ENCODE measurements at places on chromosomes 16 and 17.

- peak; percentile 32 for DNase-seq
Measured at GRCh38 chr16:88649924-88650748, 717 bp downstream of the CYBA start.

DNA sequence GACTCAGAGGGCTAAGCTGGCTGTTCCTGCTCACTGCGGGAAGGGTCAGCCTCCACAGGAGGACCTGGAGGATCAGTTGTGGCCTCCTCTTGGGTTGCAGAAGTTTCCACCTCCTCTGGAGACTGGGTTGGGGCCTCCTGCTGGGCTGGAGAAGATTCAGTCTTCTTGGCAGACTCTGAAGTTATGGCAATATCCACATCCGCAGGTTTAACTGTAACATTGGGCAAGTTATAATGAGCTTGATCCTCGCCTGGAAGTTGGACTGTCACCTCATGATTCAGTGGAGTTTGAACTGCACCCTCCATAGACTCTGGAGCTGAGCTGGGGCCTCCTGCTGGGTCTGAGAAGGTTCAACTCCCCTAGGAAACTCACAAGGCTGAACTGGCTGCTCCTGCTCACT lies 47.6 kb upstream of the TMEM97 start:
- no peak for DNase-seq

GRCh38 chr17:79952265-79952877 lies 83.3 kb downstream of the TBC1D16 start:
- DNase-seq, result no peak

- no peak for DNase-seq
Measured at GRCh38 chr17:11682646-11683045, 84.4 kb downstream of the DNAH9 start.

DNA sequence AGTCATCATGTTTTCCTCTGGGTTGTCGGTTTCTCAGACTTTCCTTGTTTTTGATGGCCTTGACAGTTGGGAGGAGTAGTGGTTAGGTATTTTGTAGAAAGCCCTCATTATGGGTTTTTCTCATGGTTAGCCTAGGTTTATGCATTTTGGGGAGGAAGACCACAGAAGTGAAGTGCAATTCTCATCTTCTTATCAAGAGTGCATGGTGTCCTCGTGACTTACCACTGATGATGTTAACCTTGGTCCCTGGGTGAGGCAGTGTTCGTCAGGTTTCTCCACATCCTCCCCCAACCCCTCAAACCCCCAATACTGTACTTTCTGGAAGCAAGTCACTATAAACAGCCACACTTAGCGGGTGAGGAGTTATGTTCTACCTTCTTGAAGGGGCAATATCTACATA lies 42.3 kb downstream of the BPTF start:
- no peak for DNase-seq

DNA sequence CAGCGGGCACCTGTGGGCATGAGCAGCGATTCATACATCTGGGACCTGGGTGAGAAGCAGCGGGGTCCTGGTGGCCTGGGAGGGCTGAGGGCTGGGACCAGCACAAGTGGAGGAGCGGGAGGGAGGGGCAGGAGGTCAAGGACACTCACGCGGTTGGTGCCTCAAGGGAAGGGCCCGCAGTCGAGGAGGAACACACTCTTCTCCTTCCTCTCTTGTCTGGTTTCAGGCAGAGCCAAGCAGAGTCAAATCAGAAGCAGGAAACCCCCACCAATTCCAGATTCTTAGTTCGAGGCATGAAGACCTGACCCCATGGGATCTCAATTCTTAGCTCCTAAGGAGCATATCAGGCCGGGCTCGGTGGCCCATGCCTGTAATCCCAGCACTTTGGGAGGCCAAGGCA lies 15.7 kb downstream of the DNAI2 start:
- no peak for DNase-seq

GRCh38 chr17:48439110-48439850 lies 9.3 kb upstream of the SKAP1 start:
- DNase-seq, result peak; percentile 40

DNA sequence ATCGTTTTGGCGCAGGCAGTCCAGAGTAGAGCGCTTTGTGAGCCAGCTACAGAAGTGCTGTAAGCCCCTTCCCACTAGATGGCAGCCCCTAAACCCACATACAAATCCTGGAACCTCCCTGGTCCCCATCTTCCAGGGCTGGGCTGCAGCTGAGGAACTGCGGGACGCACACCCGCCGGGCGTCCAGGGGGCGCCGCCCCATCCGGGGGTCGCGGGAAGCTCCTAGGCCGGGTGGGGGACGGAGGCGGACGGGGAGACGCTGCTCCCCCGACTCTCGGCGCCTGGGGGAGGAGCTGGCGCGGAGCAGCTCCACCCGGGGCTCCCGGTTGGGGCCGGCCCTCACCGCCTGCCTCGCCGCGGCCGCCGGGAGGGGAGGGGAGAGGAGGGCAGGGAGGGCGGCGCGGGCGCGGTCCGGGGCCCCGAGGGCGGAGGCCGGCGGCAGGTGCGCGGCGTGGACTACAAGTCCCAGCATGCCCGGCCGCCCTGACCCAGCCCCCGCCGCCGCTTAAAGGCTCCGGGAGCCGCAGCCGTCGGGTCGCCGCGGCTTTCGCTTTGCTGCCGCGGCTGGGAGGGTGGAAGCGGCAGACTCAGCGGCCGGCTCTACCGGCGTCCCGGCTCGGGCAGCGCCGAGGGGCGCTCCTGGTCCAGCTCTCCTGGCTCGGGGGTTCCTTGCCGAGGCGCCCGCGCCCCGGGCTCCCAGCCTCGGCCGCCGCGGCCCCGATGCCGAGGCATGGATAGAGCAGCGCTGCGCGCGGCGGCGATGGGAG lies at the start of gene KSR1:
TSS of gene KSR1 (plus strand) at position 535 of the 767 bp plus-strand sequence. CDS start at position 731, 196 bp downstream.
- DNase-seq, result peak; percentile 84

DNA sequence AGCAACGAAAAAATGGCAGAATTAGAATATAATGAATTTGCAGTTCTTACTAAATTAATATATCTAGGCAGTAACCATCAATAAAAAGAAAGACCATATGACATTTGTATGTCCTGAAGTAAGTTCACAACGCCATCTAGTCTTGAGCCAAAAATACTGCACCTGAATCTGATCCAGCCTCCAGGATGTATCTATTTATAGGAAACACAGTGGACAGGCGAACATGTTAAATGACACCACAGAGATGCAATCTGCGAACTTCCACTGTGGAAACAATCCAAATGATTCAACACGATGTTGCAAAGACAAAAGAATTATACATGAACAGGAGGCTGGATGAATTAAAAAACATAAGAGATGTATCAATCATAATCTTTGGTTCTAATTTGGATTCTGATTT lies 197.6 kb downstream of the CDH13 start:
- no peak for DNase-seq

- DNase-seq, result no peak
Measured at GRCh38 chr17:20266806-20267458, 200.4 kb downstream of the LGALS9B start.

DNA sequence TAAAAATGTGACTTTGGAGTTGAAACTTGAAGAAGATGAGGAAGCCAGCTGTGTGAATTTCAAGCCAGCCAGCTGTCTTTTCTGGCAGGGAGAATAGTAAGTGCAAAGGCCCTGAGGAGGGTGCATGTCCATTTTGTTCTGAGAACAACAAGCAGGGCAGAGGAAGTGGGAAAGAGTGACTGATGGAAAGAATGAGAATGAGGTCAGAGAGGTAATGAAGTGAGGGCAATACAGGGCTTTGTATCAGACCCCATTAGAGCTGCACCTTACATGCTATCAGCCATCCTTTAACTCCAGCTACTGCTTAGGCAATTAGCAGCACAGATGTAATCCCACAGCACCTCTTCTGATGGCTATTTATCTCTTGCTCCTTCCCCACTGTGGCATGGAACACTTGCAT lies 34.2 kb upstream of the ABCA5 start:
- DNase-seq, result no peak

DNA sequence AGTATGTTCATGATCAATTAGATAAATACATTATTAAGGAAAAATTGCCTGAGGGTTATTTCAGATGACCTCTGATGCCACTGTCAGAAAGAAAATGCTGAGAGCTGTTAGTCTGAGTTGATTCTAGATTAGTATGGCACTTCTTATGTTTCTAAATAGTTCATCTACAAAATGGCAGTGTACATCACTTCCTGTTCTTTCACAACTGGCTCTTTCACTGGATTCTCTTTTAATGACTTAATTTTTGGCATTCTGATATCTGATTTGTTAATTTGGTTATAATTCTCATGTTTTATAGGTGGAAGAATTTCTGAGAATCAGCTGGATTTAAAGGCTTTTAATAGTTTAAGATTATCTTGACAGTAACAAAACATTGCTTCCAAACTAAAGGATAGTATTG lies 3.3 kb downstream of the TAOK1 start:
- DNase-seq, result no peak

DNA sequence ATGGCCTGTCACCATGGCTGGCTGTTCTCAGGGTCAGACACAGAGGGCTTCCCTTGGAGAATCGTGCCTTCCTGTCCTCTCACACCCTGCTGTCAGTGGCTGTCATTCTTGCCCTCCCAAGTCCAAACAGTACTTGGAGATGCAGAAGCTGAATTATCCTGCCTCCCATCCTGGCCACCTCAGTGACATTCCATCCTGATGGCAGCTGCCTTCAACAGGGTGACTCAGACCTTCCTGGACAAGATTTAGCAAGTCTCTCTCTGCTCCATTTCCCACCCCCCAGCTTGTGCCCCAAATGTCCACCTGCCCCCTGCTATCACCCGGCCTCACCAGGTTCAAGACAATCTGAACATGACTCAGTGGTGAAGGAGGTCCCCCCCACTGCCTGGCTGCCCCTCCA lies 4.8 kb upstream of the KRT36 start:
- DNase-seq, result no peak

- no peak for DNase-seq
Measured at GRCh38 chr16:74748616-74749026, 26.0 kb downstream of the FA2H start.

GRCh38 chr16:3058139-3059030 lies 7.1 kb upstream of the IL32 start:
- peak; percentile 56 for DNase-seq

- no peak for DNase-seq
Measured at GRCh38 chr17:44915321-44915726, at the start of gene GFAP. Gene GFAP, minus strand, starts transcription at chr17:44915500. Its CDS starts 14 bp downstream, at chr17:44915486.

- DNase-seq, result no peak
Measured at GRCh38 chr17:48413613-48414405, 16.2 kb downstream of the SKAP1 start.

- no peak for DNase-seq
Measured at GRCh38 chr17:17093764-17094163, 51.5 kb downstream of the MPRIP start.

DNA sequence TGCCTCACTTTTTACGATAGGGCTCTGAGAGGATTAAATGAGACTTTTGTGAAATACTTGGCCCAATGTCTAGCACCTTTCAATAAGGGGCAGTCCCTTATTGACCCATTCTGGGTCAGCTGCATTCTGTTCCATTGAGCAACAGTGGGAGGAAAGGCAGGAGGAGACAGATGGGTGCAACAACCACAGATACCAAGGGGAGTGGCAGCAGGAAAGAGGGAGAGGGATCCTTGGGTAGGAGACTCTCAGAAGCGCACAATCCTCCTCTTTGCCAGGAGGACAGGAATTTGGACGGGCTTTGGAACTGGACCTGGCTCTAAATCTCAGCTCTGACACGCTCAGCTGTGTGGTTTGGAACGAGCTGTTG lies 3.5 kb downstream of the PIPOX start:
- DNase-seq, result no peak

GRCh38 chr17:77209330-77209748 lies 68.6 kb downstream of the SEC14L1 start:
- no peak for DNase-seq

DNA sequence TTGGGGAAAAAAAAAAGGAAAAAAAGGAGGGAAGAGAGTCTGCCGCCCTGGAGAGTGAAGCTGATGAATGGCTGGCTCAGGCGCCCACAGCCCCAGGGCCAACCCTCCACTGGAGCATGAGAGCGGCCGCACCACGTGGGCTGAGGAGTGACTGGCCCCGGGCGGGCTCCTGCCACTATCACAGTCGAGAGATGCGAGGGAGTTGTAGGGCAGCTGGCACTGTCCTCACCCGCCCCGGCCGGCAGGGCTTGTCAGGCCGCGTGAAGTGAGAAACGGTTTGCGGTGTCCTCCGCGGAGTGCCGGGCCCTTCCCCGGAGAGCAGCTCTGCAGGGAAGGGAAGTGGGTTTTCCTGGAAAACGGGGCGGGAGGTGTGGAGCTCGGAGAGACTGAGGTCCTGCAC lies 45.9 kb downstream of the JPH3 start:
- DNase-seq, result no peak

All from activated naive CD4-positive, alpha-beta T cell treated with Interleukin-2 at 50 U/mL for 16 hours (primary cell).